ENCODE measurements at places on chromosomes 1 and 21.

- DNase-seq: no peak
These were observed 181.4 kb upstream of the LHX8 start for GRCh38 chr1:74952786-74953185.

GRCh38 chr21:35597750-35598339 is 462.5 kb downstream of the SETD4 start:
- no peak for DNase-seq

- DNase-seq: no peak
These were observed 209.7 kb downstream of the SETD4 start for GRCh38 chr21:35850542-35851103.

DNA sequence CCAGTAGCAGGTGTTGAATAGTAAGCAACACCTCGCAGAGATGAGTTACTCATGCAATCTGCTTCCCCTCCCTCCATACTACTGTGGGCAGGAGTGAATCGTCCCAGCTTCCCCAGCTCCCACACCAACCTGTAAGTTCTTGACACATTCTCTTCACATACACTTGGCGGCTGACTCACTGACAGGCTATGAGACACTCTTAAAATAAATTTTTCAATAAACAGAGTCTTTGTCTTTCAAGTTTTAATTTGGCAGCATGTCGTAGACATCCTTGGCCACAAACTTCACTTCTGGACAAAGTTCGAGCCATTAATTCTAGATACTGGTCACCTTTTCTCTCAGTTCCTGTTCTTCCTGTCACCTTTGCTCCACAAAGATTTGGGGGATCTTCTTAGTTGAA is 290.7 kb downstream of the TM2D1 start:
- DNase-seq: no peak

GRCh38 chr1:167454894-167455785 is 63.2 kb downstream of the CD247 start:
- peak; percentile 14 for DNase-seq

GRCh38 chr1:235997049-235997448 is 67.8 kb downstream of the NID1 start:
- DNase-seq: no peak

DNA sequence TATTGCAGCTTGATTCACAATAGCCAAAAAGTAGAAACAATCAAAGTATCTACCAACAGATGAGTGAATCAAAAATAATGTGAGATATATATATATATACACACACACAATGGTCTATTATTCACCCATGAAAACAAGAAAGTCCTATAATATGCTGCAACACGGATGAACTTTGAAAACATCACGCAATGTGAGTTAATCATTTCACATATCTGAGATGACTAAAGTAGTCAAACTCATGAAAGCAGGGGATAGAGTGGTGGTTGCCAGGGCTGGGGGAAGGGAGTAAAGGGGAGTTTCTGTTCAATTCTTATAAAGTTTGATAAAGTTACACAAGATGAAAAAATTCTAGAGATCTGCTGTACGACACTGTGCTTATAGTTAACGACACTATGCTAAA is 1234.8 kb downstream of the MRPL39 start:
- DNase-seq: no peak

DNA sequence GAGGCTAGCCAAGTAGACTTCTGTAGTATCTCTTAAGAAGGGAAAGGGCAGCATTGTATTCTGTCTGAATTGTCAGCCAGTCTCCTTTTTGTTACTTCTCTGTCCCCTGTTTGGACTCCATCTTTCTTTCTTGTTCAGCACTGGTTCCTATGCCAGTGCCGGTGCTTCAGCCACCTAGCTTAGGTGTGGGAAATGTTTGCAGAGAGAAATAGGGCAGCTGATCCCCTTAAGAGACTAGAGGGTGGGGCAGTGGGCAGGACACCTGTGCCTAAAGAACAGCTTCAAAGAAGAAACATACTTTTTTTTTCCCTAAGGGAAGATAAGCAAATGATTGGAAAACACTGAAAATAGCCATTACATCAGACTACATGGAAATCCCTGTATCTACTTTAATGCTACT is 113.0 kb downstream of the POU2F1 start:
- DNase-seq: no peak

DNA sequence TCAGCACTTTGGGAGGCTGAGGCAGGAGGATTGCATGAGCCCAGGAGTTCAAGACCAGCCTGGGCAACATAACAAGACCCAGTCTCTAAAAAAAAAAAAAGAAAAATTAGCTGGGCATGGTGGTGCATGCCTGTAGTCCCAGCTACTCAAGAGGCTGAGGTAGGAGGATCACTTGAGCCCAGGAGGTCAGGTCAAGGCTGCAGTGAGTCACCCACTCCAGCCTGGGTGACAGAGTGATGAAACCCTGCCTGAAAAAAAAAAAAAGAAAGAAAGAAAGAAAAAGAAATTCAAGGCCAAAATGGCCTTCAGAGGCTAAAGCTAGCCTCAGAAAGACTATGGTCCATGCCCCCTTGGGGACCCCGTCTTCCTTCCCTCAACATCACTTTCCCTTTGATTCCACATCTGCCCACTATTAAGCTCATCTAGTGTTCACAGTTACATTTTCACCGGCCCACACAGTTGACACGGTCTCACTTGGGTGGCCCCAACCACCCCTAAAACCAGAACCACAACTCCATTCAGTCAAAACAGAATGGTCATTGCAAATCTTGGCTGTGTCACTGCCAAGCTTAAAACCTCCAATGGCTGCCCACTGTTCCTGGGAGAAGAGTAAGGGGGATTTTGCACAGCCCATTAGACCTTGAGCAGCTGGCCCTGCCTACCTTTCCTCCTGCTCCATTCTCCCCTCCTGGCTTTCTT is 2.1 kb upstream of the CAPN8 start:
- DNase-seq: no peak

- DNase-seq: no peak
These were observed 6.7 kb downstream of the ASH1L start for GRCh38 chr1:155555915-155556314.

DNA sequence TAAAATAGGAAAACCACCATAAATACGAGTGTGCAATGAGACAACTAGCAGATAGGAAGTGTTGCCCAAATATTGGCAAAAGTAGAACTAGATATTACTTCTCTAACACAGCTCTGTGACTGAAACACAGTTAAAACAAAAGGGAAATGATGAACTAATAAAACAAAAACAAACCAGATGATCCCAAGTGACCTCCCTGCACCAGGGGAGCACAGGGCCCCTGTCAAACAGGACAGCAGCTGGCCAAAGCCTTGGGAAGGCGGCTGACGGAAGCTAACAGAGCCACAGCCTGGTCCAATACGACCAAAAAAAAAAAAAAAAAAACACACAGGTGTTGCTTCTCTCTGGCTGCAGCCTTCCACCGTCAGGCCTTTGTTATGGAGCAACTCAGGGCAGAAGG is 17.8 kb downstream of the ZBTB17 start:
- DNase-seq: no peak

- DNase-seq: peak; percentile 79
These were observed 9.8 kb upstream of the FNBP1L start for GRCh38 chr1:93437976-93438605.

GRCh38 chr1:26560403-26560780 is 30.8 kb downstream of the RPS6KA1 start:
- DNase-seq: no peak

GRCh38 chr21:14453339-14454015 is 70.5 kb upstream of the HSPA13 start:
- DNase-seq: no peak

- peak; percentile 99 for DNase-seq
These were observed 20.8 kb downstream of the KCNJ15 start for GRCh38 chr21:38277501-38278131.

Measured in fibroblast of the aortic adventitia (primary cell).